Stimulated activated CD8-positive, alpha-beta memory T cell treated with anti-CD3 and anti-CD28 coated beads, Interleukin-2, amount 100 ng/mL, for 1 hour (primary cell): ENCODE measurements at places on chromosomes 11 and 22.

- no peak for DNase-seq
Measured at GRCh38 chr11:21807350-21807749, 385.5 kb upstream of the ANO5 start.

DNA sequence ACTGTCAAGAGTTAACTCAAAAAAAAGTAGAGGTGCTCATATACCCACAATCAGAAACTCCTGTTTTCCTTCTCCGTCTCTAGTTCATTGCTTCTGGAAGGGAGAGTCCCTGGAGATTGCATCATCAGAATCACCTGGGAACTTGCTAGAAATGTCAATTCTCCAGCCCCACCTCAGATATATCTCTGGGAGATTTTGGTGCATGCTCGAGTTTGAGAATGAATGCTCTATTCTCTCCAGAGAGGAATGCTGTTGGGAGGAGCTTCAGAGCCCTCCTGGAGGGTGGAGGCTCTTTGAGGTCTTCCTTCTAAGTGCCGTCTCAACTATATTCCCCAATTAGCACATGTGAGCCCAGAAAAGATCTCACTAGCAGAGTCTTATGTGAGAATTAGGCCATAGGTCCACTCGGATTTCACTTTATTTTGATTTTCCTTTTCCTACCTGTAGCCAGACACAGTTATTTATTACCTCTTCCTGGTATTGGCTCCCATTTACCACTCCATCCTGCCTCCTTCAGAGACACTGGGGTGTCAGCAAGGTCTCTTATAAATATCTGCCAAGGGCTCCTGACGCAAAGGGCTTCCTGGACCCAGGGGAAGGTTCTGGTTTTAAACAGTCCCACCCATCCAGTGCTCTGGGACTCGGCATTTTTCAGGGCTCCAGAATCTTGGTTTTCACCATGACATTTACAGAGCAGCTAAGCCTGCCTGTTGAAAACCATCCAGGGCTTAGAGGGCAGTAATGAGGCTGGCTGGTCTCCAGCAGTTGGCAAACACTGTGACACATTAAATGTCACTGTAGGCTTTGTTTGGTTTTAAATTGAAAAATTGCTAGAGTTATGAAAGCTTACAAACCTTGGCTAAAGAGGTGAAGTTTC is 136.2 kb downstream of the CD44 start:
- no peak for DNase-seq

DNA sequence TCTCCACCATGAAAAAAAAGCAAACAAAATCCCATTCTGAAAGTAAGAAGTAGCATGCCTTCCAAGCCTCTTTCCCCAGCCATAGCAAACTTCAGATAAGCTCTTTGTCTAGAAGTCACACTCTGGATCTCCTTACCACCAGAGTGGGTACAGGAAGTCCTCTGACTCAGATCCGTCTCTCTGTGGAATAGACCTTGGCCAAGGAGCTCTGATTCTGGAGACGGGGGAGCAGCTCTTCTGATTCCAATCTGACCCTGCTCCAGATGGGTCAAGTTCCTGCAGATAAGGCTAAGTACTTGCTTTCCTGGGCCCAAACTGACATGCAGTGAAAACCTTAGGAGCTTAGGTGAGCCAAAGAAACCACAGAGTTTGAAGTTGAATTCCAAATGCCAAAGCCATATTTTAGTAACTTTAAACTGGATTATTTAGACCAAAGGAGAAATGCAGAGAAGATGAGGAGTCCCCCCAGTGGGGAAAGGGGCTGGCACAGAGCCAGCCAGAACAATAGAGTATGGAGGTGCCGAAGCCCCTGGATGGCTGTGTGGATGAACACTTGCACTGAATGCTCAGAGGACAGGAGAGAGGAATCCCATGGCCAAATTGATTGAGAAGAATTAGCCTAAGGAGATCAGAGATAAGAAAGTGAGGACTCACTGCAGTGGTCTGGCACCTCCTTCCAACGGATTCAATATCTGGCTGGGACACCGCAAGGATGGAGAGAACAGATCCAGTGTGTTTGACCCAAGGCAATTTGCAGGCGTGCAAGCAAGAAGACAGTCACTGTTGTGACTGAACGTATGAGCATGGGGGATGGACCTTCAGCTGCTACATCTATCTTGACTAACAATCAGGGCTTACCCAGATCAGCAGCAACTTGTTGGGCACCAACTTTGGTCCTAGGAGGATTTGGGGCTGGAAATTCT is 54.9 kb downstream of the ENDOD1 start:
- DNase-seq = no peak

DNA sequence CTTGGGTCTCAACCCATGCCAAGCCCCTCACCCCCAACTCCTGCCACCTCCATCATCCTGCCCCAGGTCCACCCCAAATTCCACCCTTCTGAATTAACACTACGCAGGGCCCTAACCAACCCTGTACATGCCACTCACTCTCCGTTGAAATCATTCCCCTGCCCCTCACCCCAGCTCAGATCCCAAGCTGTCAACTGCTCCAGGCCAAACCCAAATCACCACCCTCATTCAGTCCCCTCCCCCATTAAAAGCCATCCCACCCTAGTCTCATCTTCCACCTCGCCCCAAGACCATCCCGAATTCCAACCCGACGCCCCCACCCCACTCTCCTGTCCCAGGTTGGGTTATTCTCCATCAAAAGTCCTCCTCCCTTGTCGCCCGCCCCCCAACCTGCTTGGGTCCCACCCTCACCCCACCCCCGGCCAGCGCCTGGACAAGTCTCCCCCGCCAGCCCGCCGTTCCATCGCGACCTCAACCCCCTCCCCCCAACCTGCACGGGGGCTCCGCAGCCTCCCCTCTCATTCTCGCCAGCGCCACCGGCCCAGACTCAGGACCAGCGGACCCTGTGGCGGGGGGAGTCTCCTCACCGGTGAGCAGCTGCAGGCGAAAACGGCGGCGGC is 466 bp downstream of the FAM168A start:
- no peak for DNase-seq

DNA sequence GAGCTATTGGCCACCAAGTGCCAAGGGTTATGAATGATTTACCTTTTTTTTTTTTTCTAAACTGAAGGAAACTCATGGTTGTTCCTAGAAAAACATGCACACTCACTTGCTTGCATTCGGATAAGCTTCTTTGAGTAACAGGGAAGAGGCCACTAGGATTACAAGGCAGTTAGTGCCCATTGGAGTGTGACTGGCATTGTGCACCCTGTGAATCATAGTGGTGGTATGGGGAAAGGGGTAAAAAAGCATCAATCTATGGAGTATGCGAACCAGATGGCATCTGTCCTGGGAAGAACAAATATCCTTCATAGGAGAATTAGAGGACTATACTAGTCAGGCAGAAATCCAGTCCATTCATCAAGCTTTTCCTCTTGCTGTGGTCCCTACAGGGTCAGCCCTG is 24.2 kb downstream of the CD44 start:
- no peak for DNase-seq

DNA sequence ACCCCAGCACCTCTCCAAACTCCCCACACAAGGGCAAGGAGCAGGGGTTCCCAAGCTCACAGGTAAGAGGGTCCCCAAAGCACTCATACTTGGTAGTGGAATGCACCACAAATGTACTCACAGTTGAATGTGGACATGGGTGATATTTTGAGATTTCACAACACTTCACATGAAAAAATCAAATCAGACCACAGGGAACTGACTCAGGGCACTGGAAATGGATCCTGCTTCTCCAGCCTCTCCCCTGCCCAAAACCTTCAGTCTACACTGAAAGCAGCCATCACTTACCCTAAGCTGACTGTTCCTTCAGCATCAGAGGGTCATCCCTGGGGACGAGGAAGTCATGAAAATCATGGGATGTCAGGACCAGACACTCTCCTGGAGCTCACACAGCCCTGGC is 40.2 kb downstream of the SCGB1A1 start:
- no peak for DNase-seq

- DNase-seq = no peak
Measured at GRCh38 chr11:15223318-15223717, 108.6 kb downstream of the INSC start.

DNA sequence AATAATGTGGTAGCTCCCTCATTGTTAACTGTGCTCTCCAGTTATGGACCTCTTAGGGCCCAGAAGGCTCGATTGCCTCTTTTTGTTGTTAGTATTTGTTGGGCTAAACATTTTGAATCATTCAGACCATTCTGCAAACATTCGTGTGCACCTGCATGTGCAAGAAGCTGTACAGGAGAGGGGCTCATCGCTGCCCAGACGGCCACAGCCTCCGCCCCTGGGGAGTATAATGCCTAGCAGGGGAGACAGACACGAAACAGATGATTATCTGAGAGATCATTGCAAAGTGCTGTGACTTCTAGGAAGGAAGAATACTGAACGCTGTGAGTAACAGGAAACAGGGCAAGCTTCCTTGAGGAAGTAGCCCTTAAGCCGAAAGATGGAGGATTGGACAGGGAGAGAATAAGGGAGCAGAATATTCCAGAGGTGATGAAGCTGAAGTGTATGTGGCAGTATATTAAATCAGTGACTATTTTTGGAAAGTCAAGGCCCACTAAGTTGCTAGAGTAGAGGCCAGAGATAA is 123.3 kb upstream of the RASSF10 start:
- DNase-seq = no peak

DNA sequence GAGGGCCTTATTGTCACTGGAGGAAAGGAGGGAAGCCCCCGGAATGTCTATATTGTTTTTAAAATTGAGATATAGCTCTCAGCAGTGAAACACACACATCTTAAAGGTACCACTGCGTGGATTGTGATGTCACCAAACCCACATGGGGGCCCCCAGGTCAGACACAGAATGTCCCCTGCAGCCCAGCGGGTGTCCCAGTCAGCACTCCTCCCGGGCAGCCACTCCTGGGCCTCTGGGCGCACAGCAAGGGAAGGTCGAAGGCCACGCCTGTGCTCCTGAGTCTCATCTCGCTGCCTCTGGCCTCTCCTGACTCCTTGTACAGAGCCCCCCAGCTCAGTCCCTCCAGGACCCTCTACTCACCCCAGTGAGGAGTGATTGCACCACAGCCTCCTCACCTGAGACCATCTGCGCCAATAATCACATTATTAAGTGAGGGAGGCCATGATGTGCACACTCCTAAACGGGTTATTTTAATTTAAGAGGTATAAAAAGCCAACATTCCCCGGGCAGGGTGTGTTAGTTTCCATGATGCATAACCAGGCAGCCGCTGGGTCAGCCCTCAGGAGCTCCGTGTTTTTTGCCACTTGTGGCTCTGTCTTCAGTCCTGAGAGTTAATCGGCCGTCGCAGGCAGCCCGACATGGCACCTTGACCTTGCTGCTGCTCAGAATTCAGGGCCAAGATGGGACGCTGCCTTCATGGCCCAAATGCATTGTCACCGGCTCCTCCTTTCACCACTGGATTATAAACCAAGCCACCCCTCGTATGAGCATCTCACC is 1089.3 kb downstream of the BRD1 start:
- no peak for DNase-seq

DNA sequence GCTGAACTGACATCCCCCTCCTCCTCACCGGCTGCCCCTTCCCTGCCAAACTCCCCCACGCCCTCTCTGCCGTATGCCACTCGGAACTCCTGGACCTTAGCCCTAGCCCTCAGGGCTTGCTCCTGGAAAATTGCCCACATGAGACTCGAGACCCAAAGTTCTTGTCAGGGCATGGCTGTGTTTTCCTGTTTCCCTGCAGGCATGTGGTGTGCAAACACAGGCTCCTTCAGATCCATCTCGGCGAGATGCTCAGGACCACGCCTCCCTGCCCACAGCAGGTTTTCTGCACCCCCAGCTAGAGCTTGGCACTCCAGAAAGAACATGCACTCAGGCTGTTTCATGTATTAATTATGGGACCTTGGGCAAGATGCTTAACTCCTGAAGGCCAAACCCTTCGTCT is 1480.4 kb downstream of the BRD1 start:
- DNase-seq = no peak

DNA sequence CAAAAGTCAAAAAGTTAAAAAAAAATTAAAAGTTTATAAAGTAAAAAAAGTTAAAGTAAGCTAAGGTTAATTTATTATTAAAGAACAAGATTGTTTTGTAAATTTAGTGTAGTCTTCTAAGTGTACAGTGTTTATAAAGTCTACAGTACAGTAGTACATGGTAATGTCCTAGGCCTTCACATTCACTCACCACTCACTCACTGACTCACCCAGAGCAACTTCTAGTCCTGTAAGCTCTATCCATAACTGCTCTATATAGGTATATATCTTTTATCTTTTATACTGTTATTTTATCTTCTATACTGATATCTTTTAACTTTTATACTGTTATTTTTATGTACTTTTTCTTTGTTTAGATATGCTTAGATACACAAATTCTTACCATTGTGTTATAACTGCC is 11.2 kb downstream of the C2CD3 start:
- no peak for DNase-seq

- peak; percentile 9 for DNase-seq
Measured at GRCh38 chr22:30969532-30970355, 679 bp downstream of the TUG1 start.

DNA sequence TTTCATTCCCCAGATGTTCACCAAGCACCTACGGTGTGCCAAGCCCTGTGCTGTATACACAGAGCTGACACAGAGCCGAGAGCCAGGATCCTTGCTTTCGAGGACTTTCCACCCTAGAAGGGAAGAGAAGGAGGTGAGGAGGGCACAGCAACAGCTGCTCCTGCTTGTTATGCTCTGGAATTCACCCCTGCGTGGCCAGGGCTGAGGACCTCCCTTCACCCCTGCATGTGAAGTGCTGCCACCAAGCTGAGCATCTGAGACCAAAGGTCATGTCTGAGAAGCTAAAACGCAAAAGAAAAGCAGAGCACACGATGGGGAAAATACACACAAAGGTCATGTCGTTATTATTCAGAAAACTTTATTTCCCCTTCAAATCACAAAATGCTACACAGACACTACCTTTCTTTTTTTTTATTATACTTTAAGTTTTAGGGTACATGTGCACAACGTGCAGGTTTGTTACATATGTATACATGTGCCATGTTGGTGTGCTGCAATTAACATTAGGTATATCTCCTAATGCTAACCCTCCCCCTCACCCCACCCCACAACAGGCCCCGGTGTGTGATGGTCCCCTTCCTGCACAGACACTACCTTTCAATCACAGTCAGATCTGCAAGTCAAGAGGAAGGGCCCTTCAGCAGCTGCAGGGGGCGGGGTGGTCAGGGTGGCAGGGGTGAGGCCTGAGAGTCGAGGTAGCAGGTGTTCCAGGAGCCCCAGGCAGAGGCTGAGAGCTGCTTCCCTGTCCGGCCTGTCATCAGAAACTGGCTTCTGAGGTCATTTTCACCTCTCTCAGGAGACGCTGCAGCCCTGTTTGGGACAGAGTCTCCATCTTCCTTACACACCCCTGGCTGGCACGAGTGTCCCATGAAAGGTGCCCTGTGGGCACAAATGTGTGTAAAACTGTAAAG is 40.1 kb upstream of the PRR5 start:
- no peak for DNase-seq

GRCh38 chr11:102561636-102562035 is 31.1 kb upstream of the MMP7 start:
- no peak for DNase-seq

DNA sequence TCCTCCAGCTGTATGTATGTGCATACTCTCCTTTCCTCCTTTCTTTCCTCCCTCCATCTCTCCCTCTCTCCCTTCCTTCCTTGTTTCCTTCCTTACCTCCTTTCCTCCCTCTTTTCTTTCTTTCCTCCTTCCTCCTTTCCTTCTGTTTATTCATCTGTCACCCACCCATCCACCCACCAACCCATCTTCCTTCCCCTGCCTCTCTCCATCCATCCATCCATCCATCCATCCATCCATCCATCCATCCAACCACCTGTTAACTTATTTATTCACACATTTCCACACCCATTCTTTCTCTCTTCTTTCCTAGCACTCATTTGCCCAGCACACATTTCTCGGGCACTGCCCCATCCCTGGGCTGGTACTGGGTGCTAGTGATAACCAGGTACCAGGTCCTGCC is 443.9 kb downstream of the MIAT start:
- no peak for DNase-seq

- DNase-seq = no peak
Measured at GRCh38 chr22:35288116-35288515, 11.6 kb upstream of the TOM1 start.
